ENCODE measurements at places on chromosomes 1 and 21.
A peak's percentile ranks its signal among the peaks of the same experiment; 100 is the strongest.

DNA sequence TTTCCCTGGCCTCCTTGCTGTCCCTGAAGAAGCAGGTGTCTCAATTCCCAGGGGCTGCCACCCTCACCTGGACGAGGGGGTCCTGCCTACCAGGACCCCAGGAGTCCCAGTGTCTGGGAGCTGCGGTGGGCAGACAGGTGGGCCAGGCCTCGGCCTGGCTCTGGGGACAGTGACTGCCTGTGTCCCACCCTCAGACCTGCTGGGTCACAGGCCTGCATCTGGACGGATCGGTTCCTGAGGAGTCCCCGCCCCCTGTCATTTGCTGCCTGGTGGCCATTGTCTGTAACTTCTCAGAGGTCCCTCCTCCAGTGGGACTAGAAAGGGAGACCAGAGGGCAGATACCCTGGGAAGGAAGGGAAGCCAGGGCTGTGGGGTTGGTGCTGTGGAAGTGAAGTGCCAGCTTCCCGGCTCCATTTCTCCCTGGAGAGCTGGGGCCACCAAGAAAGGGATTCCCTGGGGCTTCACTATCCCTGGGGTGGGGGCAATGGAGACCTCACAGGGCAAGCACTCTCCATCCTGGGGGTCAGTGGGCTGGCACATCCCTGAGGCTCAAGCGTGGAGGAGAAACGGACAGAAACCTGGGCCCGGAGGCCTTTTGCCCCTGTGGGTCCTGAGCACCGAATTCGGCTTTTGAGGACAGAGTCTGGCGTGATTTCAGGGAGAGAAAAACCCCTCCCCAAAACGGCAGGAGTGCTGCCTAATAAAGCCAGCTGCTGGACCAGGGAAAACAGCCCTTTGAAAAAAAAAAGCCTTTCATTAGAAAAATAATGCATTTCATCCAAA is 157.3 kb downstream of the PEX14 start:
- DNase-seq, result no peak

DNA sequence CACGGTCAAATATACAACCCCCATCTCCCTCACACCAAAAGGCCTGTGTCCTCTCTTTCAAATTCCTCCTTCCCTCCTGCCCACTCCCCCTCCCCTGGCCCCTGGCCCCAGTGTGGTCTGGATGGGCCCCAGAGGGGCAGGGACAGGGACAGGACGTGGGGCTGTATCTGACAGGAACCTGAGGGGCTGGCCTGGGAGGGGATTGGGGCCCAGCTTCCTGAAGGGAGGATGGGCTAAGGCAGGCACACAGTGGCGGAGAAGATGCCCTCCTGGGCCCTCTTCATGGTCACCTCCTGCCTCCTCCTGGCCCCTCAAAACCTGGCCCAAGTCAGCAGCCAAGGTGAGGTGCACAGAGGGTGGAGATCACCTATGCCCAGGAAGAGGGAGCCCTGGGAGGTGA is at the start of gene MPL:
Gene MPL, plus strand, starts transcription at position 231 of the 400 bp plus-strand sequence. Its CDS starts 31 bp downstream, at position 262.
- DNase-seq, result no peak

DNA sequence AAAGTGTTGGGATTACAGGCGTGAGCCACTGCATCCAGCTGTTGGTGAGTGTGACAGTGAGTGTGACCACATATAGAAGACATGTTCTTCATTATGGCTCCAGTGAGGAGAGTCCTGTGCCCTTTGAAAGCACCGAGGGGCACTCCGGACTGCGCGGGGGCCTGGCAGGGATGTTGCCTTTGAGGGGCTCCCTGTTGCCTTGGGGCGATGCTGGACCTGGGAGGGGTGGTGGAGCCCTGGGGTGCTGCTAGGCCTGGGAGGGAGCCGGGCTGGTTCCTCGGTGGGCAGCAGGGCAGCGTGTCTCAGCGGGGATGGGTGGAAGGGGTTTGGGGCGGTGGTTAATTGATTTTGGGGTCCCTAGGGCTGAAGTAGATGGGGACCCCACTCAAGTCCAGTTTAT is 25.5 kb downstream of the CFAP74 start:
- no peak for DNase-seq

DNA sequence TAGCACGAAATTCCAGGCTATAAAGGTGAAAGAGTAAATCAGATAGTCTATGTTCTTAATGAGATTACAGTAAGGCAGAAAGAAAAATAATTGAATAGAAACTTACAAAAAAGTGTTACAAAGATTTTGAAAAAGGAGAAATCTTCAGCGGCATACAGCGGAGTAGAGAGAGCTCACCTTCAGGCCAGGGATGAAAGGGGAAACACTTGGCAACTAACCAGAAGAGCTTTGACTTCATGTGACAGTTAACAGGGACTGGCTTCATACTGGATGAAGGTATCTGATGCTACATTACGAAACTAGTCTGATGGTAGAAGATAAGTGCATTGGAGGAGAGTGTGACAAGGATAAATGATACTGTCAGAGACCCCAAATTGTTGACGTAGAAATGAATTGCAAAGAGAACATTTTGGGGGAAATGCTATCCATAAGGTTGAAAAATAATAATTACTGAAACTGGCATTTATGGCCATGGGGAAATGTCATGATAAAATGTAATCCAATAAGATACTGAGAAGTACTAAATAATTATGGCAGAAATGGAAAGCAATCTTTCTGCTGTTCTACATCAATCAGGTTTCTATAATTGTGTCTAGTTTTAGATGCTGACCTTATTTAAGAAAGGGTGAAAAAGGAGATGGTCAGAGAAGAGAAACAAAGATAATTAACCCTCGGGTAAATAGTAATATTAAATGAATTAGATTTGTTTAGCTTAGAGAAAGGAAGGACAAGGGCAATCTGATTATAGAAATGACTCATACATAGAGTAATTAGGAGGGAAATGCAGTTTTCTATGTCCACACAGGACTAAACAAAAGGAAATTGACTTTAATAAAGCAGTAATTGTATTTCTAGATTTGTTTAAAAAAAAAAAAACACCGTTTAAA is 808.7 kb downstream of the NCAM2 start:
- DNase-seq, result no peak

DNA sequence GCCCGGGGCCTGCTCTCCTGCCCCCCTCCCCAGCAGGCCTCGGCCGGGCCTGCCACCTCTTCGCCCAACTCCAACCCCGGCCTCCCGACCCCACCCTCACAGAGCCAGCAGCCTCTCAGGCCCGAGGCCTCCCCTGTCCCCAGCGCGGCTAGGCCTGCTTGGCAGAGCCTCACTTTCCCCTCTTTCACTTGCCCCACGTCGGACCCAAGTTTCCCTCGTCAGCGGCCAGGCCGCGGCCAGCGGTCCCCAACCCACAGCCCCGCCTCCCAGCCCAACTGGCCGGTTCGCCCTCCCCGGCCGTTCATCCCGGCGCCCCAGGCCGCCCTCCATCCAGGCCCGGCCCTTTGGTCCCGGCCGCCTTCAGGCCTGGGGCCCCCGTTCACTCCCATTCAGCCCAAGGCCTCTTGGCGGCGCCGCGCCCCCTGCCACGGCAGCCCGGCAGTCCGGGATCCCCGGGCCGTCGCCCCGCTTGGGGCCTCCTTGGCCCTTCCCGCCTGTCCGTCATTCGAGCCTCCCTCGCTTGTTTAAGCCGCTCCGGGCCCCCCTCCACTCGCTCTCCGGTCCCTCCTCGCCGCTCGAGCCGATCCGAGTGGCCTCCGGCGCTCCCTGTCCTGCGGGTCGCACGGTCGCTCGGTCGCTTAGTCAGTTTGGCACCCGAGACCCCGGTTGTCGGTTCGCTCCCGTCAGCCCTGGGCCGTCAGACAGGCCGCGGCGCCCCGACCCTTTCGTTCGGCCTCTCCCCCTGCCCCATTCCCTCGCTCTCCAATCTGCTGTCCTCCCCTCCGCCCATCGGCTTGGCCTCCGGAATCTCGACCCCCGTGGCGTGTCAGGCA is 1.4 kb downstream of the LRRC41 start:
- no peak for DNase-seq

- DNase-seq, result no peak
Observed at GRCh38 chr1:1121611-1122077, 5.8 kb upstream of the C1orf159 start.

GRCh38 chr1:7199077-7199779 is 414.0 kb downstream of the CAMTA1 start:
- no peak for DNase-seq

DNA sequence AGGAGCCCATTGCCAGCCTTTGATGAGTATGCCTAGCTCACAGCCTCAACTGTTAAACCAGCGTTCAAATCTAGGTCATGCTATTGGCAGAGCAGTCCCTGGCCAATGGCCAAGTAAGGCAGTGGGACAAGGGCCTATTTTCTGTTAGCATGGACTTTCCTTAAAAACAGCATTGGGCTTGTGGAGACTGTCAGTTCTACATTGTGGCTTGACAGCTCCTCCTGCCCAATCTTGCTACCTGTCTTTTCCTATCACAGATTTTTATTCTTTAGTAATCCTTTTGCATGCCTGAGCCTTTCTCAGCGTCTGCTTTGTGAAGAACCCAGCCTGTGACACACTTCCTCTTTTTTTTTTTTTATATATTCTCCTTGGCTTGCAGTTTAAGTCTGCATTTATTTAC is 56.4 kb downstream of the DIP2A start:
- DNase-seq, result no peak

DNA sequence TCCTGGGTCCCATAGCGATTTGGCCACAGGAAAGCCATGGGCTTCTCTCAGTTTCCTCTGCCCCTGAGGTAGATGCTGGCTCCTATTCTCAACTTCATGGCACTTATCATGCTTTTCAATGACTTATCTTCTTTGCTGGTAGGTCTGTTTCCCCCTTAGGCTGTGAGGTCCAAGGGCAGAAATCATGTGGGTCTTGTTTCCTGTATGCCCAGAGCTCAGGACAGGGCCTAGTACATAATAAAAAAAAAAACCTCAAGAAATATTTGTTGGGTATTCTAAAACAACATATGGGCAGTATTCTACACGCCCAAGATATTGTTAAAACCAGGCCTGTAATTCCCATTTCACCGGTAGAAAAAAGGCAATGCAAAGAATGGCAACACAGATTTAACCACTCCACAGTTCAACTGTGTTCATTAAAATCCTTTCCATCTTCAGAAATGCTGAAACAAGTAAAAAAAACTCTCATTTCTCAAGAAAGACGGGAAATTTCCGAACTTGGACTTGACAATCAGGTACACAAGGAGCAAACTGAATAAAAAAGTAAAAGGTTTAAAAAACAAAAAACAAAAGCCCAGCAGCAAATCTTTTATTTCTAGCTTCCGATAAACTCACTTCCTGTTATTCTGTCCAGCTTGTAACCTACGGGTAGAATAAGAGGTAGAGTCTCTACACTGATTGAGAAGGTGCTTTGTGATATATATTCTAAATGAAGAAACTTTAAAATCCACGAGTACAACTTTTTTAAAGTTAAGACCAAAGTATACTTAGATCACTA is 6.3 kb upstream of the TDRD10 start:
- DNase-seq, result no peak

DNA sequence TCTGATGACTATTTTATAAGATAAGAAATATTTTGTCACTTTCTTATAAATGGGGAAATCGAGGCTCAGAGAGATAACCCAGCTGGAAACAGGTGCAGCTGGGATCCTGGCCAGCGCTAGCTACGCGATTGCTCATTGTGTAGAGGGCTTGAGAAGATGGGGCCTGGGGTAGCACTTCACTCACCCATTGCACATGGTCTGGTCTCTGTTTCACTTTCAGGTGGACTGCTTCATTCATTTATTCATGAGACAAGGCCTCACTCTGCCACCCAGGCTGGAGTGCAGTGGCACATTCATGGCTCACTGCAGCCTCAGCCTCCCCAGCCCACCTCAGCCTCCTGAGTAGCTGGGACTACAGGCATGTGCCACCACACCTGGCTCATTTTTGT is 23.8 kb downstream of the UBE4B start:
- no peak for DNase-seq

DNA sequence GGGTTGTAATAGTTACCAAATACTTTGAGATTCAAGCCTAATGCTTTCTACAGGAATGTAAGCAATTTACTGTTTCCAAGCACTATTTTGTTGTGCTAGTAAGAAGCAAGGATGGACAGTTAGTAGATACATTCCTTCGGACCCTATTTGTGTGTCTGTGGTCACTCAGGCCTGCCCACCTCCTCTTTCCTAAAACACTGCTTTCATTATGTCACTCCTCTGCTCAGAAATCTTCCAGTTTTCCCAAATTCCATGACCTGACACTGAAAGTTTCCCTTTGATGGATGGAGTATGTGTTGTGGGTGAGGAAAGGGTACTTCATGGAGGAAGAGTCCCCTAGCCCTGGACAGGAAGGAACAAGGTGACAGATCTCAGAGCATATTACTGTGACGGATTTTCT is 141.1 kb downstream of the DISP1 start:
- DNase-seq, result no peak

DNA sequence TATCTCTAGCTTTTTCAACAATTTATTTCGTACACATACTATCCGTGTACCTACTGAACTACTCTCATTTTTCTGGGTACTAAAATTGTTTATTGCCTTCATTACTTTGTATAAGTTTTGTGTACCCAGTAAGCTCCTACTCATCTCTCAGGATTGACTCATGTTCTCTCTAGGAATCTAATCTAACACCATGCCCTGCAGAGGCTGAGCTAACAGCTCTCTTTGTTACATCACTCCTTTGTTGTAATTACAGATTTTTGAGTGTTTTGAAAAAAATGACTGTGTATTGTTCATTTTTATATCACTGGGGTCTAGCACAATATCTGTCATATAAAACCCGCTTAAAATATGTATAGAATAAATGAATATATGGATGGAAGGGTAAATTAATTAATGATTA is 167.1 kb downstream of the ATP6V1G3 start:
- no peak for DNase-seq

GRCh38 chr21:33021150-33021549 is 4.6 kb upstream of the OLIG2 start:
- no peak for DNase-seq

GRCh38 chr1:8323706-8324105 is 5.8 kb downstream of the SLC45A1 start:
- no peak for DNase-seq

DNA sequence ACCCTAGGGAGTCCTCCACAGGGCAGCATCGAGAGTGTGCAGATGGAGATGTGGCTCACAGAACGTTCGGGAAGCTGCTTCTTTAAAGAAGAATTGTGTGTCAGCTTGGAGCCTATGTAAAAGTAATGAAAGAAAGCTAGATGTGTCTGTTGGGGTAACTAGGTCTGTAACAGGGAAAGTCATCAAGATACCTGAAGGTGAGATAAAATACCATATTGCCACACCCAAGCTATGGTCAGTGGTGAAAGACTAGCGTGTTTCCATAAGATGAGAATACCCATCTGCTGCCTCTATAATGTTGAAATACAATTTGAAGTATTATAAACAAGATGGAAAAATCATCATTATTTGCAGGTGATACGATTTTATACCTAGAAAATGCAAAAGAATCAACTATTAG is 17.5 kb downstream of the RCAN1 start:
- no peak for DNase-seq

DNA sequence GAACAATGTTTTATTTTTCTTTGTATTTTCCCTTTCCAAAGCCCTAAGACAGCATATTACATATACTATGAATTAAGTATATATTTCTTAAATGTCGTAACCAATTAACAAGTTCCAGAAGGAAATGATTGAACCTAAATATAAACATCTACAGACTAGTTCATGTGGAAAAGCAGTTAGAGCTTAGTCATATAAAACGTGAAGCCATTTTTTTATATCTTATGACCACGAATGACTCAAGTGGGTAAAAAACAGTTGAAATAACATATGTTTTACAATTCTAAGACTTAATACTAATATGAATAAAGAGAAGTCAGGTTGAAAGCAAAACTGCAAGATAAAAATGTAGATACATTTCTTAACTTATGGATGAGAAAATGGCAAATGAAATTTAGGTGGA is 307.3 kb downstream of the BRINP3 start:
- DNase-seq, result peak; percentile 28

Measured in RCC 7860 (cell line).